GM23338 (cell line): ENCODE measurements at places on chromosomes 2 and 18.
A peak's percentile ranks its signal among the peaks of the same experiment; 100 is the strongest.

GRCh38 chr18:76993085-76993382 is 139.5 kb downstream of the MBP start:
- no peak for DNase-seq

DNA sequence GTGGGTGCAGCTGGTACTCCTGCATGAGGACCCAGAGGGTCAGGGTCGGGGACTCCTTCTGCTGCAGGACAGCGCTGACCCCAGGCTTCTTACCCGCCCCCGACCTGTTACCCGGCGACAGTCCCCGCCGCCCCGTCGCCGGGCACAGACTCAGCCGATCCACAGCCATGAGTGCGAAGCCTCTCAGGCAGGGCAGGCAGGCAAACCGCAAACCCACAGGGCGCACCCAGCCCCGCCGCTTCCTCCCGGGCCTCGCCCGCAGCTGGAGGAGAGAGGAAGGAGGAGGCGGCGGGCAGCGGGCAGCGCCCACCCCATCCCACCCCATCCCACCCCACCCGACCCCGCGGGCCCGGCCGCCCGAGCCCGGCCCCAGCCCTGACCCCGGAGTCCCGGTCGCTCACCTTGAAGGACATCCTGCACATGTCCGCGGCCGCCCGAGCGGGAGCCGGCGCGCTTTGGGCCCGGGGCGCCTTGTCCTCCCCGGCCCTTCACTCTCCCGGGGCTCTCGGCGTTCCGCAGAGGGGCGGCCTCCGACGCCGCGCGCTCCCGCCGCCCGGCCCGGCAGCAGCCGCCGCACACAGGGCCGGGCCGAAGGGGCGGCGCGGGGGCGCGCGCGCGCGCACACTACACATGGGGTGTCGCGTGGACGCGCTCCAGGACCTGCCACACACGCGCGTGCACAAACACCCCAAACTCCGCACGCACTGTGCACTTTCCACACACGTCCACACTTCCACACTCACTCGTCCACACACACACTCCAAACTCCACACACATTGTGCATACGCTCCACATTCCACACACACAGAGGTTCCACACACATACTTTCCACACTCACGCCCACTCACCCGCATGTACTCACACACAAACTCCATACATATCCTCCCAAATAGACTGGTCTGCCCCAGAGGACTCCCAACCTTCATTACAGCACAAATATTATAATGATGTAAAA is at the start of gene ANKRD29:
Gene ANKRD29, minus strand, starts transcription at position 603 of the 955 bp plus-strand sequence. Its CDS starts 181 bp downstream, at position 422.
- peak; percentile 69 for DNase-seq

- DNase-seq: no peak
These were observed 285.3 kb downstream of the SOX11 start for GRCh38 chr2:5977477-5977876.

DNA sequence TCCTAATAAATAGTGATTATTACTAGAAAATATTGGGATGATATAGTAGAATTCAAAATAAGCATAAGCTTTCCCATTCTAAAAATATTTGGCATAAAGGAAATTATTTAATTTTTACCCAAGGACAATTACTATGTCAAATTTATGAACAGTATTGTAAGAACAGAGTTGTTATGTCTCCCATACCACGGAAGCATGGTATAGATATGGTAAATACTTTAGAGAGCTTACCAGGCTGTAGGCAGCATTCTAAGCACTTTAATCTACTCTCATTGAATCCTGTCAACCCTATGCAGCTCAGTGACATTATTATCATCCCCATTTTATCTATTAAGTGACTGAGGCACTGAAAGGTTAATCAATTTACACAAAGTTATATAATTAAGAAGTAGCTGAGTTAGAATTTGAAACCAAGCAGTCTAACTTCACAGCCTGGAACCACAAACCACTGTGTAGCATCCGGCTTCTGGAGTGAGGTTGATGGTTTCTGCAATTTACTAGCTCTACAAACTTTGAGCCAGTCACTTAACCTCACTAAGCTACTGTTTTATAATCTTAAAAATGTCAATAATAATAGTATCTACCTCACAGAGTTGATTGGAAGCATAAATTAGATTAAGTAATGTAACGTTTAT is 323.7 kb downstream of the ARHGAP15 start:
- DNase-seq: no peak

DNA sequence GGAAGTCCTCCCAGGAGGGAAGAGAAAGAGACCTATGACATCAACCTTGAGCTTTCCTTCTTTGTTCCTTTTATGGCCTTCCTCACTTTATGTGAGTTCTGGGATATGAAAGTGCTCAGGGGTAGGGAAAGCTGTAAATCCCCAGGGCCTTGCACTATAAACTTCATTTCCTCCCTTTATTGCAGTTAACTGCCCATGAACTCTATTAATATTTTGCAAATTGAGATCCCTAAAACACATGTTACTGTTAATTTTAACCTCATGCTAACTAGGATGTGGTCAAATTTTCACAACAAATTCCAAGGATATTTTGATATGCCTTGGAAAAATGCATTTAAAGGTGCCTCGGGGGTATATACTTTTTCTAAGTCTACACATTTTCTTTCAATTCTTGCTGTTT is 359.9 kb downstream of the OSR1 start:
- no peak for DNase-seq

- DNase-seq: peak; percentile 40
These were observed 769 bp downstream of the ALMS1 start for GRCh38 chr2:73386342-73386868.

DNA sequence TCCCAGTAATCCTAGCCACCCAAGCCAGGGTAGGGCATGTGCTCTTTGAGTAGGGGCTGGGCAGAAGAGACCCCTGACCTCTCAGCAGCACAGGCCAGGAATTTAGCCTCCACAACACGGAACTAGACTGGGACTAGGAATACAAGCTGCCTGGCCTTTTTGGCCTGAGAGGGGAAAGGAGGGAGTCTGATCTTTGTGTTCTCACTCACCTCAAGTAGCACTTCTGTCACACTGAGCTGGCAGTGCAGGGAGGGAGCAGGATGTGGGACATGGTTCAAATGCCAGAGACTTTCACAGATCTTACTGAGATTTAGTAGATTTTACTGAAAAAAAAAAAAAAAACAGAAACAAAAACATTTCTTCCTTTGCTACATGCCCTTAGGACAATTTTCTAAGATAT is 395.2 kb downstream of the CMPK2 start:
- DNase-seq: no peak

DNA sequence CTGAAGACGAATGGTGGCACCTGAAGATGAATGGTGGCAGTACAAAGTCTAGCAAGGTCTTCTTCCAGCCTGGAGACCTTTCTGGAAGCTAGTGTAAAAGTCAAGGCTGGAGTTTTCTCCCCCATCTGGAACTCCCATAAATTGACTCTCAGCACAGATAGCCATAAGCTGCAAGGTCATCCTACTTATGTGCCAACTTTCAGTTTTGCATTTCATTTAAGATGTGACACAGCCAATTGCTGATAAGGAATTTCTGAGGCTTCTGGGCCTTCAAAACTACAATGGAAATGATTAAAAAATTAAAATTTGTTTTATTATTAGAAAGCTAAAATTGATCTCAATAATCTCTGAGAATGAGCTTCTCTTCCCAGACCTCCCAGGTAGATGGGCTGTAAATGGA is 10.2 kb downstream of the XDH start:
- DNase-seq: no peak

- DNase-seq: no peak
These were observed 7.4 kb downstream of the CYRIA start for GRCh38 chr2:16658076-16658739.

DNA sequence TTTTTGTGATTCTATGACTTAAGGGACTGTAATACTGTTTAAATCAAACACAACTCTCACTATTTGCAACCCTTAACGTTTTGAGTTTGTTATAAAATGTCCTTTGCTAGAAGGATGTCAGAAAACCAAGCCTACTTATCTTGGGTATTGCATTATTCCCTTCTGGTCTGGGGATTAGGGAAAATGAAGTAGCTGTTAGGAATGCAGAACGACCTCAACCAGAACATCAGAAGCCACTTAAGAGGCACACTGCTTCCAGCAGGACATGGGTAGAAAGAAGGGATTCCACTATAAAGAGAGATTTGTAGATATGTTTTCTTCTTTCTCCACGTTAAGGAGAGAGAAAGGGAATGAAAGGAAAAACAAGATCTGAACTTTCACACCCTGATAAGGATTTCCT is 101.2 kb downstream of the SETBP1 start:
- no peak for DNase-seq

GRCh38 chr2:42844901-42845821 is 52.8 kb upstream of the HAAO start:
- no peak for DNase-seq

DNA sequence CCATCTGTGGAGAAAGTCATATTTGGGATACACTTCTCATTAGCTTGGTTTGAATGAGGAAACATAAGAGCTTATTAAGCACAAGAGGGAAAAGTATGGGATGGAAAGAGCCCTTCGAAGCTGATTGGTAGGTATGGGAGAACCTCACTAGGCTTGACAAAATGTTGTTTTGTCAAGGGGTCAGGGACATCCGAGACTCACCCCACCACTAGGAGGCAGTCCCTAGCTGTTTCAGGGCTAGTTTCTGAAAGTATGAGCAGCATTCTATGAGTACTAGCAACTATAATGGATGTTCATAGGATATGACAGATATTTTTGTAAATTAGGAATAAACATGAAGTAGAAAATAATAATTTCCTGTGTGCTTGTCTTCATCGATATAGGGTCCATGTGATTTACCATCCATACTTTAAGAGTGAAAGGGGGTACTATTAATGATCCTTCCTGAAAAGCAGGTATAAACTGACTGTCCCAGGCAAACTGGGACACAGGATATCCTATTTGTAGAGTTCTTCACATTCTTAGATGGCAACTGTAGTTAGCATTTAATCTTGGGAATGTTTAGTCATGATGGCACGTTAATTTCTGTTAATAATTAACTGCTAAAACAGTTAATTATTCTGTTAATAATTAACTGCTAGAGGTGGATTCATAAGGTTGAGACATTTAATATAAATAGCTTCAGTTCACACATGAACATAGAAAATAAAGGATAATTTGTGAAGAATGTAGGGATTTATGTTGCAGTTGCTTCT is 28.4 kb downstream of the OTX1 start:
- DNase-seq: peak; percentile 86

DNA sequence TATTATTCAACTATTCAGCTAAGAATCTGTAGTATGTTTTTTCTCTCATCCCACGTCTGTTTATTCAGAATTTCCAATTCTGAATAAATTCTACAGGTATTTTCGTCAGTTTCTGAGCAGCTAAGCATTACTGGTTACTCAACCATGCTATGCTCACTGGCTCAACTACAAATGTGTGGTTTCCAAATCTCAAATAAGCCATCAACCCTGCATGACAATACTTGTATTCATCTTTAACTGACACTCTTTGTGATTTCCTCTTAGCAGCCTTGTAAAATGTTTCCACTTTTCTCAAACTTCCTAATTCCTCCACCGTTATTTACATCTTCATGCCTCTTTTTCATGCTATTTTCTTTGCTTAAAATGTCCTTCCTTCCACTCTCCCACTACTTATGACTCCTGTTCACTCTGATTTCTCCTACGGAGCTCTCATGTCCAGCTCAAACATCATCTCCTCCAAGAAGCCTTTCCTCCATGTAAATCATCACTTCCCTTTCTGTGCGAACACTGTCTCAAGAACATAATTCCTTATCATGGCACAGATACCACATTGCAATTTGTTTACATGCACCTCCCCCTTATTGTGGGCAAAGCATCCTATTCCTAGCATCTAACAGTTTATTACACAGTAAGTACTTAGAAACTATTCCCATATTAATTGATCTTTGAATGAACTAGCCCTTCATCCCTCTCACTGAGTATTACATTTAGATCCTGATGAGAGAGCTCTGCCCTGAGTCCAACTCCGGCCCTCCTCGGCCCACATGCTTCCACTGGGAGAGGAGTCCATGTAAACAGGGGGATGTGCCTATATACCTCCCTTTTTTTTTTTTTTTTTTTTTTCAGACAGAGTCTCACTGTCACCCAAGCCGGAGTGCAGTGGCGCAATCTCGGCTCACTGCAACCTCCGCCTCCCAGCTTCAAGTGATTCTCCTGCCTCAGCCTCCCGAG is 10.5 kb downstream of the CCDC88A start:
- DNase-seq: peak; percentile 24

- no peak for DNase-seq
These were observed 62.0 kb upstream of the SGPP2 start for GRCh38 chr2:222362336-222362735.

DNA sequence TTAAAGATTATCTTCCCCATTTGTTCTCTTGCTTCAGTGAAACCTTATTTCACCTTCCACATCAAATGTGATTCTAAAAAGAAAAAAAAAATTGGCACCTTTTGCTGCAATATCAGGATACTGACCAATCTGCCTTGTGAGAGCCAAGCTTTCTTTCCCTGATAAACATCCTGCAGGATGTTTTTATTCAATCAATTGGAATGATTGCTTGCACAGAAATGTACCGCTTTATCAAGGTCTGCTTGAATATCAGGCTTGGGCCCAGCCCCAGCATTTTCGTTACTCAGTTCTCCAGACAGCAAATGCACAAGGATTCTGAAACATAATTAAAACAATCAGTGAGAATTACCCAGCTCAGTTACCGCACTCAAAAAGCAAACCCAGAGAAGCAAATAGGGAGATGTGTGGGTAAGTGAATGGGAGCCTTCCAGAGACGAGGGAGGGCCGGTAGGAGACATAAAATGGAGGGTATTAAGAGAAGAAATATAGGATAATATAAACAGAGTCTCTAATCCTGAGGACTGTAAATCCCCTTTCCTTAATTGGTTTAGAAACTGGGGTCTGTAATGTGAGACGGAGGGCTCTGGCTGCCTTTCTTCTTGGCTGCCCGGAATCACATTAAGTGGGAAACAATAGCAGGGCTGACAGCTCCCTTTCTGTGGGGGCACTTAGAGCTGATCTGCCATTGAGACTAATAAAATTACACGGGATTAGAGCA is 291.8 kb downstream of the ICOS start:
- DNase-seq: peak; percentile 56

DNA sequence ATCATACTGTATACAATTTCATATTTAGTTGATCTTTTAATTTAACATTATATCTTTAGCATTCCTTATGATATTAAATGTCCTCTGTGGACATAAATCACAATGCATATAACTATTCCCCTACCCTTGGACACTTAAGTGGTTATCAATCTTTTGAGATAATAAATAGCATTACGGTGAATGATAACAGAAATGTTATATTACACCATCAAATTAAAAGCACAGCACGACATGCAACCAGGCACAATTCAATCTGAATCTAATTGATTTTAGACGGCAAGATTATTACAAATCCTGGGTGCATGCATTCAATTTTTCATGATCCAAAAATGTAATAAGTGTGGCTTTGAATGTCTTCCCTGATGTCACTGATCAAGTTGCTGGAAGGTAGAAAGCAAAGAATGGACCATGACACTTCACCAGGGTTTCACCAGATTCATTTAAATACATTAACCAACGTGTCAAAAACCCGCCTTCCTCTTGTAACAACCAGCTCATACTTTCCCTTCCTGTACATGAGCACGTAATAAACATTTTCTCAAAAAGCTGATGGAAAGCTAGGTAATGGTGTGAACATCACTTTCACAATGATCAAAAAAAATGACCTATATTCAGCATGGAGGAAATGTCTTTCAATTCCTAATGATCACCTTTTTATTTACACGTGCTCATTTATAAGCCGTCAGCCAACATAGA is 513.7 kb upstream of the ID2 start:
- DNase-seq: no peak
